ENCODE measurements at places on chromosomes 3 and 15.

- DNase-seq: no peak
Measured at GRCh38 chr15:46091860-46092450, 457.1 kb downstream of the SQOR start.

GRCh38 chr3:57952651-57953050, 55.6 kb upstream of the FLNB start:
- no peak for DNase-seq

- DNase-seq: no peak
Measured at GRCh38 chr3:85576091-85576690, 617.4 kb downstream of the CADM2 start.

GRCh38 chr15:96066852-96067495, 263.5 kb upstream of the NR2F2 start:
- no peak for DNase-seq

DNA sequence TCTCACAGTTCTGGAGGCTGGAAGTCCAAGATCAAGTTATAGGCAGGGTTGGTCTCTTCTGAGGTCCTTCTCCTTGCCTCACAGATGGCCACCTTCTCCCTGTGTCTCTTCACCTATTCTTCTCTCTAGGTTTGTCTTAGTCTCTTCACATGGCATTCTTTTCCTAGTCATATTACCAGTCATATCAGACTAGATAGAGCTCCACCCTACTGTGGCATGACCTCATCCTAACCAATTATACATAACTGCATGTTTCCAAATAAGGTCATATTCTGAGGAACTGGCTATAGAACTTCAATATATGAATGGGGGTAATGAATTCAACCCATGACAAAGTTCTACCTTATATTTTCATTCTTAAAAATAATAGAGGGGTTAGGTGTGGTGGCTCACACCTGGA, 196.4 kb upstream of the UBE3A start:
- no peak for DNase-seq

DNA sequence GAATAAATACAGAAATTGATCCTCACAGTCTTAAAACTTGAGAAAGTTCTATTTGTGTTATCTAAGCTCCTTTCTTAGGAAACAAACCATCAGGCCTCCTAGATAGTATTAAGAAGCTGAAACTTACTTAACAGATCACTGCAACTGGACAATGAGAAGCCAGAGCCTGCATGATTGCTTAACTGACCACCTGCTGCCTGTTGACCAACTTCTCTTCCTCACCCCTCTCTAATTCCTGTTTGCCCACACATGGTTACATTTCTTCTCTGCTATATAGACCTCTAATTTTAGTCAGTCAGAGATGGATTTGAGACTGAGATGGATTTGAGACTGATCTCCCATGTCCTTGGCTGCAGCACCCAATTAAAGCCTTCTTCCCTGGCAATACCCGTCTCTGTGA, 13.5 kb downstream of the CCPG1 start:
- DNase-seq: no peak

DNA sequence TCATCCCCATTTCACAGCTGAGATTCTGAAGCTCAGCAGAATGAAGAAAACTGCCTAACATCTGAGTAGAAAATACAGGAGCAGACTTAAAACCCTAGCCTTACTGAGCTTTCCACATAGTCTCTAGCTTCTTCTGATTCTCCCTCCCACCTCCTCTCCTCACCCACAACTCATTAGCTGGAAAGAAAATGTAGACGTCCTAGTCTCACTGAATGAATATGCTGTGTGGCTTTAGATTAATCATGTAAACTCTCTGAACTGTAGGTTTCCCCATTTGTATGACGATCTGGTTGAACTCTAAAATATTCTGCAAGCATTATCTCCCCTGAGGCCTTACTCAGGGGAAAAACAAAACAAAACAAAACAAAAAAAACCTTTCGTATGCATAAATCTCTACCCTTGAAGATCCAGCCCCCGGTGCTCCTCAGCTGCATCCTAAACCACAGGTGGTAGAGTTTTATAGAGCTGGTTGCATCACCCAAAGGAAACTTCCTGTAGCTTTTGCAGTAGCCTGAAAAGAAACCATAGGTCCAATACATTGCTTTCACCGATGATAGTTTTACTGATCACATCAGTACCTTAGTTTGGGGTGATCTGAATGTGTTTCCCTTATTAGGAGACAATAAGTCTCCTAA, 40.6 kb downstream of the FOXB1 start:
- DNase-seq: no peak

DNA sequence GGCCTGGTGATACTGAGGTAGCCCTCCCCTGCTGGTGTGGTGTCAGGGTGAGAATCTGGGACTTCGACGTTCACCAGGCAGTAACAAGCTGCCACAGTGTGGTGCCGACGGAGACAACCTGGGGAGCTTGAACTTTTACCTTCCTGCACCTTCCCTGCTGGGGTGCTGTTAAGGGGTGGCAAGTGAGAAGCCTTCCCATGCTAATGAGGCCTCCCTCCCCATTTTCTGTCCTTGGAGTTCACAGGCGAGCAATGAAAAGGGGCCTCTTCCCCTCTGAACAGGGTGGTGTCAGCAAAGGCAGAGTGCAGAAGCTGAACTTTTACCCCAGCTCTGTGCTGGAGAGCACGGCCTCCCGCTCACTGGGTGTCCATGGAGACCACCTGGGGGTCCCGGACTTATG, 13.5 kb downstream of the MAGEL2 start:
- DNase-seq: no peak

DNA sequence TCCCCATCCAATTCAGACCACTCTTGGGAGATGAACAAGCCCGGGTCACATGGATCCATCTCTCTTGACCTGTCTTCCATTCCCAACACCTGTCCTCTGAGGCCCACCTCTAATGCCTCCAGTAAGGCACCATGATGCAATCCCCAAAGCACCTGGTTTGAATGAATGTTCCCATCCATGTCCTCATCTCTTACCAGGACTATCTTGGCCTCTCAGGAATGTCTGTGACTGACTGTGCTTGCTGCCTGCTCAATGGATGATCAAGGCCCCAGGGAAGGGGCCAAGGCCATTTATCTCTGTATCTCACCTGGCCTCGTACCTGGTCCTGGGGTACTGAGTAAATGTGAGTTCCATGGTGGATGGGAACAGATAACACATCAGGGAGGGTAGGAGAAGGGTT, 49.7 kb downstream of the SLCO2A1 start:
- no peak for DNase-seq

- DNase-seq: no peak
Measured at GRCh38 chr3:13015286-13016082, 57.7 kb downstream of the IQSEC1 start.

DNA sequence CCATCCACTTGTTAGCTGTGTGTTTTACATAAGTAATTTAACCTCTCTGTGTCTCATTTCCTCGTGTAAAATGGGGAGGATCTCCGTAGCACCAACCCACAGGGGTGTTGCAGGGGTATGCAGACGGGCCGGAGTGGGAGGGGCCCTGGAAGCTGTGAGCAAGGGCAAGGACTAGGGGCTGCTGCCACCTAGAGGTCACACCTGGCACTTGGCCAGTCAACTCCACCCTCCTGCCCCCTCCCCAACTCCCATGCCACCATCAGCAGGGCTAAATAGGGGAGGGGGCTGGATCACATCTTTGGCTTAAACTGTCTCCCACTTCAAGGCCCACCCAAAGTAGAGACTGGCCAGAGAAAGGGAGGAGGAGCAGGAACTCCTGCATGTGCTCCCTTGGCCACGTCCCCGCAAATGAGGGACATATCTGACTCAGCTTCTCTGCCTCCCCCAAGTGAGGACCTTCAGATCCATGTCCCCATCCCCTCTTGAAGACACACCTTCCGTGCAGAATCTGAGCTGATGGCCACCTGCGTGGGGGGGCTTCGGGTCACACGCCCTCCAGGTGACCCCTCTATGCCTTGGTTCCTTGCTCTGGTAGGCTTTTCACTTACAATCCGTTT, 2.6 kb downstream of the CCDC9B start:
- DNase-seq: peak; percentile 65

- no peak for DNase-seq
Measured at GRCh38 chr3:124529826-124530571, 200.3 kb upstream of the UMPS start.

- DNase-seq: no peak
Measured at GRCh38 chr3:53754325-53754724, 91.9 kb downstream of the CHDH start.

DNA sequence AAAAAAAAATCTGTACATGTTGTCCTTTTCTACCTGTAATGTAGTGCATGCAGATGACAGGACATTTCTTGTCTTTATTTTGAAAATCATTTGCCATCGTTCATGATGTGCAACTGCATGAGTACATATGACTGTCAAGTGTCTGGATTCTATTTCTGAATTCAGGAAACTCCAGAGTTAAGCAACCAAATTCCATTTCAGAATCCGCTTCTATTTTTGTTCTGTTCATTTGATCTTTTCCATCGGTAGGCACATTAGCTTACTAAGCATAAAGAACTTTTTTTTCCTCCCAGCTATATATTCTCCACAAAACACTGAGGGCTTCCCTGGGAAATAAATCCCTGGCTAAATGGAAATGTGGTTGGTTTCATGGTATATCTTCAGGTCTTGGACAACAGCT, 365.6 kb downstream of the PTPRG start:
- no peak for DNase-seq

GRCh38 chr3:134132961-134133360, 103.2 kb upstream of the SLCO2A1 start:
- no peak for DNase-seq

DNA sequence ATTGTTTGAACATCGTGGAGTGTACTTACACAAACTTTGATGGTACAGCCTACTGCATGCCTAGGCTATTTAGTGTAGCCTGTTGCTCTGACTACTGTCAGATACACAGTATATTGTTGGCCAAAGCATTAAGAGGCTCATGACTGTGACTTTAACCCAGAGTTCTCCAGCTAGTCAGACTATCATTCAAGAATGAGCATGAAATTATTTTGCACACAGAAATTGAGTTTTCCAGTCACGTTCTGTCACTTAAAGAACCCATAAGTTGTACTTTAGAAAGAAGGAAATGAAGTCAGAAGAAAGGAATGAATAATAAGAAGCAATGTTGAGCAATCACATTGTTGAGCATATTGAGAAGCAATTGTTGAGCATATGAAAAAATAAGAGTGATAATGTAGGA, 37.6 kb upstream of the SLC22A13 start:
- no peak for DNase-seq

All from stimulated activated CD8-positive, alpha-beta memory T cell treated with anti-CD3 and anti-CD28 coated beads, Interleukin-4, amount 100 ng/mL, for 24 hours (primary cell).